Myometrial cell (primary cell): ENCODE measurements at places on chromosomes 16 and 17. TPM values are rescaled to one million over a fixed set of nuclear protein-coding genes. Genes with fewer than 3 reads are reported as not detected.

The COPZ2 gene
- total RNA-seq: 87.7 and 94.6 TPM in 2 replicates

The DPEP3 gene
- not detected in 2 replicates for total RNA-seq

The SLC22A31 gene
- total RNA-seq: 0.58 TPM in 1 of 2 replicates, not detected in the other

The HOXB5 gene
- total RNA-seq: 0.18 TPM in 1 of 2 replicates, not detected in the other

The HOXB6 gene
- 2.8 and 11.0 TPM in 2 replicates for total RNA-seq

The KRT33A gene
- not detected in 2 replicates for total RNA-seq

The TBC1D3B gene
- total RNA-seq: not detected in 2 replicates

The PIMREG gene
- total RNA-seq: 98.9 and 112 TPM in 2 replicates

The PRSS53 gene
- total RNA-seq: under 0.01 and 1.4 TPM in 2 replicates

The BRIP1 gene
- 3.2 and 3.5 TPM in 2 replicates for total RNA-seq

The SLC13A5 gene
- total RNA-seq: not detected in 2 replicates

The CIBAR2 gene
- total RNA-seq: not detected in 2 replicates

The KRTAP4-9 gene
- total RNA-seq: not detected in 2 replicates

The DDX19B gene
- total RNA-seq: 41.3 and 53.6 TPM in 2 replicates

The TEKT5 gene
- not detected in 2 replicates for total RNA-seq

The MARCHF10 gene
- 1.2 and 3.7 TPM in 2 replicates for total RNA-seq

The ASGR2 gene
- not detected in 2 replicates for total RNA-seq

The KRTAP9-1 gene
- total RNA-seq: not detected in 2 replicates

The TSR1 gene
- total RNA-seq: 39.8 and 40.1 TPM in 2 replicates

The ITGAX gene
- total RNA-seq: 0.86 and 1.9 TPM in 2 replicates

The AGRP gene
- not detected in 2 replicates for total RNA-seq

The TAC4 gene
- total RNA-seq: not detected in 2 replicates
